ENCODE measurements at places on chromosomes 4 and X.

DNA sequence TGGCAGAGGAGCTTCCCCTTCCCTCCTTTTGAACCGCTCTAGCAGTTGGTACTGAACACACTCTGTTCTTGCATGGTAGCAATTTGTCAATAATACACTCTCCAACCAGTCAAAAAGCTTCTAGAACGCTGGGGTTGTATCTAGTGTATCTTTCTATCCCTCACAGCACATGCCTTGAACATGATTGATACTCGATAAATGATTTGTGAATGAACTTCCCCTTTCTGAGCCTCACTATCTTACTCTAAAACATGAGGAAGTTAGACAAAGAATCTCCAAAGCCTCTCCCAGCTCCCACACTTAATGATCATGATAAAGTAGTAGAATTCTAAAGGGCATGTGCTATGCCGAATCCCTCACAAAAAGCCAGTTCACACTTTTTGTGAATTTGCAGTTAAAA is 64.4 kb downstream of the DLG3 start:
- DNase-seq: no peak

DNA sequence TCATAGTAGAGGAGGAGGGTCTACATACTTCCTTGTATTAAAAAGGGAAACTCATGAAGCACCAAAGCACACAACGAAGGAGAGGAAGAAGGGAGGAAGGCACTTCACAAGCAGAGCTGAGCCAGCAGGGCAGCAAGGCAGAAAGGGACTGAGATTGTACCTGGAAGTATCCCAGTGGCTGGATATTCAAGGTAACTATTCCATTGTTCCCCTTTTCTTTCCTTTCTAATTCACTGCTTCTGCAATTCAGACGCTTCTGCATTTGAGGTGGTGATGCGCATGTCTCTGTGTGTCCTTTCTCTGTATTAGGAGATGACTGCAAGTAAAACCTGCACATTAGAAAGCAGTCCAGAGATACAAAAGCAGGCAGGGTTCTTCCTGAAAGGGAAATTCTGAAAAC is 54.9 kb downstream of the UBQLN2 start:
- no peak for DNase-seq

GRCh38 chrX:119222932-119223331 is 13.2 kb upstream of the PGRMC1 start:
- no peak for DNase-seq

- no peak for DNase-seq
These were observed 56.2 kb downstream of the RTL9 start for GRCh38 chrX:110414679-110415439.

DNA sequence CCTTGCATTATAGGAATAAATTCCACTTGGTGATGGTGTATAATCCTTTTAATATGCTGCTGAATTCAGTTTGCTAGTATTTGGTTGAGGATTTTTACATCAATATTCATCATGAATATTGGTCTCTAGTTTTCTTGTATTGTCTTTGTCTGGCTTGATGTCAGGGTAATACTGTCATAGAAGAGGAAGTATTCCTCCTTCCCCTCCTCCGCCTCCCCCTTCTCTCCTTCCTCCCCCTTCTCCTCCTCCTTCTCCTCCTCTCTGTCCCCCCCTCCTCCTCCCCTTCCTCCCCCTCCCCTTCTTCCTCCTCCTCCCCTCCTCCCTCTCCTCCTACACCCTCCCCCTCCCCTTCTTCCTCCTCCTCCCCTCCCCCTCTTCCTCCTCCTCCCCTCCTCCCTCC is 65.8 kb downstream of the RGS12 start:
- no peak for DNase-seq
